ENCODE measurements at places on chromosomes 5 and 9.

- DNase-seq: no peak
Observed at GRCh38 chr9:2138646-2139045, 123.5 kb downstream of the SMARCA2 start.

- DNase-seq: no peak
Observed at GRCh38 chr9:19136129-19136528, 8.8 kb upstream of the PLIN2 start.

GRCh38 chr9:14136646-14137370 lies 177.1 kb downstream of the NFIB start:
- DNase-seq: no peak

DNA sequence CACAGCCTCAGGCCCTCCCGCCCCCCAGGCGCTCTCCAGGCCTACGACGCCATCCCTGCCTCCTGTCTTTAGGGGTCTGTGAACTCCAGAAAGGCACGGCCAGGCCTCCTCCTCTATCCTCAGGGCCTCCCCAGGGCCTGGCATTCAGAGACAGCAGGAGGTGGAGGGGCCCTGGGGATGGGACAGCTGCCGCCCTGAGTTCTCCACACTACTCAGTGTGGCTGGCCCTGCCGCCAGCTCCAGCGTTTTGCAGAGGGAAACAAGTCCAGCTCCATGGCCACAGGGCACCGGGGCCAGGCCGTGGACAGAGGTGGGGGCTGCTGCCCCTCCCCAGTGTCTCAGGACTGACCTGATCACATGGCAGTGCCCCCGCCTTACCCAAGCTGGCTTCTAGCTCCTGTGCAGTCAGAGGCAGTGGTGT lies 16.4 kb downstream of the SH3GLB2 start:
- DNase-seq: no peak

DNA sequence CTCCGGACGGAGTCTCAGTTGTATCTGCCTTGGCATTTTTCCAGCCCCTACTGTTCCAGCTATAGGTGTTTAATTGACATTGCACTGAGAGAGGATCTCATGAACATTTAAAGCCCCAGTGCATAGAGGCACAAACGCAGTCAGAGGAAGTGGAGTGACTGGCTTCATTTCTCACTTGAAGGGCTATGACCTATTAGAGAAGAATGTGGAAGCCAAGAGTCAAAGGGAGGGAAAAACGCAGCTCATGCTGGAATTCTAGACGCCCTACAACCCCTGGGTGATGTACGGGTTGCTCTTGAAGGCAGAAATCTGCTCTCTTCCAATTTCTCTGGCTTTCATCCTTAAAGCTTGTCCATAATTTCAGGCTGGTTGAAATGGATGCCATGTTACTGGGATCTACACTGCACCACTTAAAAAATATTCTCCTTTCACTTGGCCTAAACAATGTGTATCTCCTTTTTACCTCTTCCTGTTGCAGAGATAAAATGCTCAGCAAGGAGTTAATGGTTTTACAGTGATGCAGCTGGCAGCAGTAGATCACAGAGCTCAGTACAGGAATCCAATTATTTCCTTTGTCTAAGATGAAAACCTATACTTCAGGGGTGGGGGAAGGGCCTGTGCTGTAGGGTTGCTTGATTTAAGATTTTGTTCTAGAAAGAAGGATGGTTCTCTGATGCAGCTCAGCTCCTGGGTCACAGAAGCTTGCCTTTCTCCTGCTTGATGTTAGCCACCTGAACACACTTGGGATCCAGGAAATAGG lies 61.8 kb upstream of the MAMDC2 start:
- no peak for DNase-seq

- no peak for DNase-seq
Observed at GRCh38 chr9:25212361-25212760, 465.9 kb downstream of the TUSC1 start.

- DNase-seq: no peak
Observed at GRCh38 chr5:74957029-74957784, 91.0 kb upstream of the FAM169A start.

DNA sequence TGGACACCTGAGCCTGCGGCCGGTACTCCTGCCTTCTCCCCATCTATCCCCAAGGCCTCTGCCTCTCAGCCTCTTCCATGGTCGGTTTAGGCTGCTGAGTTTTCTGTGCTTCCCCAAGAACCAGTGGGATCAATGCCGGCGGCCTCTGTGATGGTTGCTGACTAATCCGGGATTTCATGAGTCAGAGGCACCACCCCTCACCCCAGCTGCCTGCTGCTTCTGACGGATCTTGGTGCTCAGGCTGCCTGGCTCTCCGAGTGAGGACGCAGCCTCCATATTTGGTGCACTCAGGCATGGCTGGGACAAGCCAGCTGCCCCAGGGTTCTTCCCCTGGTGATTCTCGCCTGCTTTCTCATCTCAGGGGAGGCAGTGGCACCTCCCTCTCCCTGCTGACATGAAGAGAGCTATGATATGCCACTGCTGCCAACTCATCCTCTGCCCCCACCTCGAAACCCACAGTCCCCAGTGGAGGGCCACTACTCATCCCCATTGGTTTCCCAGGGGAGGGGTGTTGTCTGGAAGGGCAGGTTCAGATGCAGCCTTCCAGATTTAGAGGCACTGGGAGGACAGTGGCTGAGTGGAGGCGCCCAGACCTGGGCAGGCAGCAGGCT lies 3.3 kb upstream of the MAN1B1 start:
- DNase-seq: peak; percentile 92

DNA sequence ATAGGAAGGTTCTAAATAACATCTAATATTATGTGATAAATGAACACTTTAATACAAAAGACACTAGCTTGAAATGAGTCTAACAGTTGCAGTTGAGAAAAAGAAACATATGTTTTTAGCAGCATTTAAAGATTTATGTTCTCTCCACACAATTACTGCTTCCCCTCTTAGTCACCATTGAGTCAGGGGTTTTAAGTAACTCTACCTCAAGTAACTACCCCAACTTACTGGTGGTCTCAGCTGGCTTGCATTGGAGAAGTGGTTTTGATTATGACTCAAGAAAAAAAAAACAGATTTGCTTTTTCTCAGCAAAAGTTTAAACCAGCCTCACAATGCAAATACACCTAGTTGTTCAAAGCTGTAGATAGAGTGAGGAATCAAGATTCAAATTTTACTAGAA lies 1216.5 kb upstream of the CDH9 start:
- no peak for DNase-seq

DNA sequence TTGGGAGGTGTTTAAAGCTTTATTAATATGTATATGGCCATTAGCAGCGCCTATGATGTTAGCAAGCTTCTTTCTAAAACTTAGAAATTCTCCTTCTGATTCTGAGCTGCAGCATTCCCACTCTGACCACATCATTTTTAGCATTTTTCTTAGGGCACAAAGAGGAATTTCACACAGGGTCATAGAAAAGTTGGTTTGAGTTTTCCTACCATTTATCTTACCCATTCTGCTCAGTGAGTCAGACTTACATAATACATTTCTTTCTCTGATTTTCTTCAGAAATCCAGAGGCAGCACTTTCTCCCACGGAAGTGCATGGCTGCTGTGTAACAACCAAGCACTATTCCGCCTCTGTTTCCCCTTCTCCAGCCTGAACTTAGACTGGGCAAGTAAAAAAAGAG lies 246.6 kb downstream of the ARL15 start:
- peak; percentile 71 for DNase-seq

DNA sequence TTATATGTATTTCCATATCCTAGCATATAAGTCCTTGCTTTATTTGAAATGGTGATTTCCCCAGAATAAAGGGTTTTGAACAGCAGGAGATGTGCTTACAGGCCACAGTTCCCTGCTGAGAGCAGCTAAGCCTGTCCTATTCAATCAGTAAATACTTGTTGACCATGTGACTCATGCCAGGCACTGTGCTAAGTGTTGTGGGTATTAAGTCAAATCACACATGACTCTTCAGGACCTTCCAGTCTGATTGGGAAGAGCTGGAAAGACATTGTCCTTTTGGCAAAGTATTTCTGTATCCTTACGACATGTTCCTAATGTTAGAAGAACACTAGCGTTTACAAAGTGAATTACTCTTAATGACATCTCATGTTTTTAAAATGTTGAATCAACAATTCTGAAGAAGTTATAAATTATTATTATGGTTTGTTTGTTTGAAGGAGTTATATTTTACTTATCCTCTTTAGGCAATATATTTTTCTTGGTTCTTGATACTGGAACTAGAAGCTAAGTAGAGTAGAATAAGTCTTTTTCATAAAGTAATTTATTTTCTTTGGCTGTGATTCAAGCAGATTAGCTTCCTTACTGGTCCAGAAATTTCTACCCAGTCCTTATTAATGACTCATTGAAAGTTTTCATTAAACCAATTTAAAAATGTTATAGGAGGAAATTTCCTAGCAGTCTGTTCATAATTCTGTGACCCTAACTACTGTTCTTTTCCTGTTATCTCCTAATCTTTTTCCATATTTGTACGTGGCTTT lies 82.1 kb downstream of the GAPVD1 start:
- DNase-seq: peak; percentile 1

- DNase-seq: peak; percentile 89
Observed at GRCh38 chr9:112037281-112038016, 137.6 kb downstream of the SUSD1 start.

DNA sequence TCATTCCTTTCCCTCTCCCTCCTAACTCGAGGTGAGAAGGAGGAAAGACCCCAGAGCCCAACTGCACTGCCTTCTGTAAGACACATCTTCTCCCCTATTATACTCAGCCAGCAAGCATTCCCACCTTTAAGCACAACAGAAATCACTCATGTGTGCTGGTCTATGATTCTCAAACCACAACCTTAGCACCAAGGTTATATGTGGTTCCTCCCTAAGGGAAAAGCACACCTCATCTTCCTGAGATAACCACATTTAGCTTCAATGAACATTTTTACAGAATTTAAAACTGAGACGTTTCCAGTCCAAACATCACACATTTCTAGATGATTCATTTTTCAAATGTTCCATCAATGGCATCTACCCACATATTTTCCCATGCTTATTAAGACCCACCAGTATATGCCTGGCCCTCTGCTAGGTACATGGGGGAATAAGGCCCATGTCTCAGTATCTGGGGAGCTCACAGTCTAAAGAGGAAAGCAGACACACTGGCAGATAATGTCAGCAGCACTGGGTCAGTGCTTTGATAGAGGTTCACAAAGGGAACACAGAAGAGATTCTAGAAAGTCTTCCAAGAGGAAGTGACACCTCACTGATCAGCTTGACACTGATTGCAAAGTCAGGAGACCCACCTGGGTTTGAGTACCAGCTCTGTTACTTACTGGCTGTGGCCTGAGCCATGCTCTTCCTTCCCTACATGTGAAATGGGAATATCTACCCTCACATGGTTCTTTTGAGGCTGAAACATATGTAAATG lies 245.4 kb downstream of the DENND1A start:
- no peak for DNase-seq

DNA sequence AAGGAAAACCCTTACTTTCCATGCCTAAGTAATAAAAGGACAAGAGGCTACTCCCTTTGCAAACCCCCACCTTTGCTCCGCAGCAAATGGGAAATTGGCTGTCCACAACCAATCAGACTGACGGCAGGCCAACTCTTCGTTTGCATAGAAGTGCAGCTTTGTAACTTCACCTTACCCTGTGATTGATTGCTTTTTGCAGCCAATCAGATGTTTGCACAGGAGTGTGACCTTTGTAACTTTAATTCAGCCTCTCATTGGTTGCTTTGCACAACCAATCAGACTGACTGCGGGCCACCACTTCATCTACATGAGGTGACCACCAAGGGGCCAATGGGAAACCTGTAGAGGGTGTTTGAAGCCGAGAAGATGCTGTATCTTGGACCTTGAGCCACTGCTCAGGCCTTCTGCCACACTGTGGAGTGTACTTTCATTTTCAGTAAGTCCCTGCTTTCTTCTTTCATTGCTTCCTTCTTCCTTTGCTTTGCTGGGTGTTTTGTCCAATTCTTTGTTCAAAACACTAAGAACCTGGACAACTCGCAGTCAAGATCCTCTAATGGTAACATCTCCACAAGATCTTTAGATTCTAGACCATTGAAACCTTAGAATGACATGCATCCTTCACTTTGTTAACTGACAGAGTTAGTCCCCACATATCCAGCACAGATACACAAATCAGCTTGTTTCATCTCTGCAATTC lies 51.3 kb upstream of the FREM1 start:
- no peak for DNase-seq

DNA sequence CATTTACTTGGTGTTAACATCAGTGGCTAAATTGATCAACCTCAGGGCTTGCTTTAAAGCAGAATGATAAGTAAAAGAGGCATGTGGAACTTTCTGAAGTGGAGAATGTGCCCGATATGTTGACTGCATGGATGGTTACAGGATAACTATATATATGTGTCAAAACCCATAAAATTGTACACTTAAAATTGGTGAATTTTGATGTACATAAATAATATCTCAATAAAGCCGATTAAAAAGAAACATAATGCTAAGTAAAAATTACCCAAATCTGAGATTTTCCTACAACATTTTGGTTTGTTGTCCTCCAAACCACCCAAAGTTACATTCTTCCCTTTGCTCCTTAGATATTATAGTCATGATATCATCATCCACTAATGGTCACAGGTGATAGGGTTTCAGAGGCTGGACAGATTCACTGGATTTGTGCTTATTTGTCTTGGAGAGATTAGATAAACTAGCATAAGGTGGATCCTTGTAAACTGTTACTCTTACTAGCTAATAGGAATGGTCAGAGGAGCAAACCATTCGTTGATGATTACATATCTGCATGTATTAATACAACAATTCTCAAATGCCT lies 119.7 kb upstream of the RPS23 start:
- DNase-seq: no peak
